Stimulated activated CD8-positive, alpha-beta memory T cell treated with anti-CD3 and anti-CD28 coated beads, Interleukin-7, amount 100 ng/mL, for 4 hours (primary cell): ENCODE measurements at places on chromosomes 2 and 18.

DNA sequence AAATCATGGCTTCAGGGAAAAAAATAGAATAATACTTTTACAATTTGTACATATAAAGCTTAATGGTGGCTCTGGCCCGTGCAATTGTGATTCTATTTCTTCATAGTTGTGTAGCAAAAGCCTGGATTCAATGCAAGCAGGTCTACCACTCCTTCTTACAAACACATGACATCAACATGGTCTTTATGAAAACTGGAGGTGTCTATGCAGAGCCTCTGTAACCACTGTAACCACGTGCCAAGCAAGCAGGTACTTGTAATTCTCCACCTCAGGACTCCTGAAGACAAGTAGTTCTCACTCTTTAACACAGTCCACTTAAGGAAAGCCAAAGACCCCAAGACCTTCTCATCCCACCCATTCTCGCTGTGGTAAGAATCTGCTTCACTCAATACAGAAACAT is 62.6 kb downstream of the METTL4 start:
- DNase-seq = no peak

DNA sequence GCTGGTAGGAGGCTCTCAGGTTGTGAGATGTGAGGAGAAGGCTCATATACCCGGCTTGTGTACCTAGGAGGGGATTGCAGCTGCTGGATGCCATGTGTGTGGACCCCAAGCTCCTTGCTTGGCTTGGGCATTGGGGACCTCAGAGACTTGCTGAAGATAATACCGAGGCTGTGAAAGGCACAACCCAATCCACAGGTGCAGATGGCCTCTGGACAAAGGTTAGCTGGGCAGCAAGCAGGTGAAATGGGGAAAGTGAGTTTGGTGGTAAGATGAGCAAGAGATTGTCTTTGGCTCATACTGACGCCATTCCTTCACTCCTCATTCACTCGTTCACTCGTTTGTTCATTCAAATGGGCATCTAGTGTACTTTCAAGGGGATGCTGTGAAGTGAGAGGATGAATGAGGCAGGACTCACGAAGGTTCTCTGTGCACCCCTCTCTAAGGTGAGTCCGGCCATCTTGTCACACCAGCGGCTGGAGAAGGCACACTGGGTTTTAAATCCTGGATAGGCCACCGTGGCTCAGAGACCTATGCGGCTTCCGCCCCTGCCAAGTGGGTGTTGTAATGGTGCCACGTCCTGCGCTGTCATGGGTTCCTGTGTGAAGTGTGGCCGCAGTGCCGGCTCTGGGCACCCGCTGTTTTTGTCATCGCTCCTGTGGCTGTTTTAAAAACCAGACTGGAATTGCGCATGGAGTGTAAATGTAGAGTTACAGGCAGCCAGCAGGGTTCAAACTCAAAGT is 13.7 kb downstream of the FBLN7 start:
- no peak for DNase-seq

GRCh38 chr2:96159084-96159830 is 14.0 kb upstream of the DUSP2 start:
- DNase-seq = peak; percentile 51

GRCh38 chr2:230471074-230471473 is 55.1 kb downstream of the SP100 start:
- no peak for DNase-seq

DNA sequence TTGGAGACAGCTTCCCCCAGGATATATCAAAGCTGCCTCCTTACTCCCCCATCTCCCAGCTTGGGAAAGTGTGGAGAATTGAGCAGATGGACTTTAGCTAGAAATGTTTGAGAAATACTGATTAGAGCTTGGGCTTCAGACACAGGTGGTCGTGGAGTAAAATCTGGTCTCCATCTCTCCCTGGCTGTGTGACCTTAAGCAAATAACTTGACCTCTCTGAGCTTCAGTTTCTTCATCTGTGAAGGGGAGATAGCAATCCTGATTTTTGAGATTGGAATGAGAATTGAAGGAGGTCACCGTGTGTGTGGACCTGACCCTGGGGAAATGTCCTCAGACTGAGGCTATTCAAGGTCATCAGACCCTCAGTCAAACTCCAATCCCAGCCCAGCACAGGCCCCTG is 3.6 kb downstream of the GNLY start:
- DNase-seq = no peak

DNA sequence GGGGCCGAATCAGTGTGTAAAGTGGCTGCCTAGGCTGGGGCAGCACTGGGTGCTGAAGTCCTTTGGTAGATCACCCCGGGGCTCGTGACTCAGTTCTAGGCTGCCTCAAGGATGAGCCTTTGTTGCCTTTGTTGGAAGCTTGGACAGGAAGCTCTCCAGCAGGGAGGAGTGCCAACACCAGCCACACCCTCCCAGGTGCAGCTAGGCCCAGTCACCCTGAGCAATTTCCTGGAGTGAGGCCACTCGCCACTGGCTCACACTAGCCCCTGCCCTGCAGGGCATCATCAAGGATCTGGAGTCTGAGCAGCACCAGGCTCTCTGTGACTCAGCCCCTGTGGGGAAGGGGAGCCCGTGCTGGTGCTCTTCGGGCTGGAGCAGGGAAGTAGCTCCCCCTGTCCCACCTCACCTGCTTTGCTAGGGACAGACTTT is 6.7 kb upstream of the SDC1 start:
- no peak for DNase-seq

DNA sequence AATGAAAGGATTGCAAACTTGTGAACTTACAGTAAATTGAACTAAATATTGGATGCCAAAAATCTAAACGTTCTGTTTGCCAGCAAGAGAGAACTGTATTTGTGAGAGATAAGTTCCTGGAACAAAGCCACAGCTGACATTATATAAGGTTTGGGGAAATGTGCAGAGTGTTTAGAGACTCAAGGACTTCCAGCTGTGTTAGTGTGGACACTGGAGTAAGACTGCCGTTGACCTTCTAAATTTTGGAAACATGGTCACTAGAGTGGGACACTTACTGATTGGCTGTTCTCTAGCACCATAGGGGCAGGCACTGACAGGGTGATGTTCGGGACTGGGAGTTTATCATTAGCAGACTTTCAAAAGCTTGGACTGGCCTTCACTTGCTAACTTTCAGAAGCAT is 40.5 kb downstream of the SCN9A start:
- no peak for DNase-seq

DNA sequence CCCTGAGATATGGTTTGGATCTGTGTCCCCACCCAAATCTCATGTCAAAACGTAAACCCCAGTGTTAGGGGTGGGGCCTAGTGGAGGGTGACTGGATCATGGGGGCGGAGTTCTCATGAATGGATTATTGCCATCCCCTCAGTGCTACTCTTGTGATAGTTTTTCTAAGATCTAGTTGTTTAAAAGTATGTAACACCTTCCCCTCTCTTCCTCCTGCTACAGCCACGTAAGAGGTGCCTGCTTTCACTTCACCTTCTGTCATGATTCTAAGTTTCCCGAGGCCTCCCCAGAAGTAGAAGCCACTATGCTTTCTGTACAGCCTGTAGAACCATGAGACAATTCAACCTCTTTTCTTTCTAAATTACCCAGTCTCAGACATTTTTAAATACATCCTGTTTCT is 16.9 kb downstream of the PUM2 start:
- no peak for DNase-seq

GRCh38 chr2:62415518-62415917 is 90.5 kb downstream of the TMEM17 start:
- no peak for DNase-seq

DNA sequence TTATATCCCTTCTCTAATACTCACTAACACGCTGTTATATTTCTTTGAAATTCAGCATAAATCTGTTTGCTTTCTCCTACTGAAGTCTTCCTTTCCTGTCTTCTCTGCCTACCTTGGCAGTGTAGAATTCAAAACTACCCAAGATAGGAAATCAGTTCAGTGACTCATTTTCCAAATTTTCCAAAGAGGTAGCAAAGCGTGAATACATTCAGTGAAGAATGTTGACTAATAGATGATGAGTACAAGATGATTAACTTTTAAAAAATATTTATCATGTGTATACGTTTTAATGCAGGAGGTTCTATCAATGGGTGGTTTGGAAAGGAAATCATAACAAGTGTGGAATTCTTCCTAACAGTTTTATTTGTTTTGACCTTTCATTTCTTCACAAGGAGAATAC is 201.9 kb upstream of the SLC8A1 start:
- no peak for DNase-seq

GRCh38 chr2:11717623-11718022 is 28.8 kb upstream of the LPIN1 start:
- no peak for DNase-seq

- DNase-seq = no peak
Observed at GRCh38 chr2:230983566-230983965, 12.4 kb upstream of the SPATA3 start.

DNA sequence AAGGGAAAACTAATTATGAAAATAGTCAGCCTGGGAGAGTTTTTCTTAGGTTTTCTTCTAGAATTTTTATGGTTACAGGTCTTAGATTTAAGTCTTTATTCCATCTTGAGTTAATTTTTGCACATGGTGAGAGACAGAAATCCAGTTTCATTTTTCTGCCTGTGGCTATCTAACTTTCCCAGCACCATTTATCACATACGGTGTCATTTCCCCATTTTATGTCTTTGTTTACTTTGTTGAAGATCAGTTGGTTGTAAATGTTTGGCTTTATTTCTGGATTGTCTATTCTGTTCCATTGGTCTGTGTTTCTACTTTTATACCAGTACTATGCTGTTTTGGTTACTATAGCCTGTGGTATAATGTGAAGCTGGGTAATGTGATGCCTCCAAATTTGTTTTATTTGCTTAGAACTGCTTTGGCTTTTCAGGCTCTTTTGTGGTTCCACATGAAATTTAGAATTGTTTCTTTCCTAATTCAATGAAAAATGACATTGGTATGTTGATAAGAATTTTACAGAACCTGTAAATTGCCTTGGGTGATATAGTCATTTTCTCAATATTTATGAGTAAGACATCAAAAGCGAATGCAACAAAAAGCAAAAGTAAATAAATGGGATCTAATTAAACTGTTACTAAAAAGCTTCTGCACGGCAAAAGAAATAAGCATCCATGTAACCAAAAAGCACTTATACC is 146.1 kb upstream of the NOL4 start:
- DNase-seq = no peak

- no peak for DNase-seq
Observed at GRCh38 chr18:61340148-61340547, 6.9 kb downstream of the CDH20 start.

GRCh38 chr18:41771973-41772372 is 183.1 kb upstream of the PIK3C3 start:
- DNase-seq = no peak

DNA sequence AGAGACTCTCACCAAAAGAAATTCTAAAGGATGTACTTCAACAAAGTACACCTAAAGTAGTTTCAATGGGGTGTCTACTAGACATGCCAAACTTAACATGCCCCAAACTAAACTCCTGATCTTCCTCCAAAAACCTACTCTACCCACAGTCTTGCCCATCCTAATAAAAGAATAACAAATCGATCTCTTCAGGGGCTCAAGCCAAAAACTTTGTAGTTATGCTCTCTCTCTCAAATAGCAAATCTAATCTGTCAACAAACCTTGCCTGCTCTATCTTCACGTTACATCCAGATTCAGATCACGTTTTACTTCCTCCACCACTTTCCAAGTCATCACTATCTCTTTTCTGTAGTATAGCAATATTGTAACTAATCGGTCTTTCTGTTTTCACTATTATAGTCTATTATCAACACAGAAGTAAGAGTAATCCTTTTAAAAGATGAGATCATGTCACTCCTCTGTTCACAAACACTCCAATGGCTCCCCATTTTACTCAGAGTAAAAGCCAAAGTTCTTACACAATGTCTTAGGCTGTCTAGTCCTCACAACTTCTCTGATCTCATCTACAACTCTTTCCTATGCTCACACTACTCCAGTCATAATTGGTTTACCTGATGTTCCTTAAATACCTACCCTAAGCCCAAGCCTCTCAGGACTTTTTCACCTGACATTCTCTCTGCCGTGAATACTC is 79.9 kb downstream of the THADA start:
- DNase-seq = no peak

DNA sequence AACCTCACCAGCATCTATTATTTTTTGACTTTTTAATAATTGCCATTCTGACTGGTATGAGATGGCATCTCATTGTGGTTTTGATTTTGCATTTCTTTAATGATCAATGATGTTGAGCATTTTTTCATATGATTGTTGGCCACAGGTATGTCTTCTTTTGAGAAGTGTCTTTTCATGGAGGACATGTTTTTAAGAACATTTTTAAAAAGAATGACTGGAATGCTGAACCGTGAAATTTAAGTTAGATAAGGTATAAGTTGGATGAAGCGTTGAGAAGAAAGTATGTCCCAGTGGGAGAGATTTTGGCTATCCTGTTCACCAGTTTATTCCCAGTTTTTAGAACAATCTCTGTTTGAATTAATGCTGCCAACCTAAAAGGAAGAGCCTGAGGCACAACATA is 365.9 kb downstream of the CELF4 start:
- DNase-seq = no peak

DNA sequence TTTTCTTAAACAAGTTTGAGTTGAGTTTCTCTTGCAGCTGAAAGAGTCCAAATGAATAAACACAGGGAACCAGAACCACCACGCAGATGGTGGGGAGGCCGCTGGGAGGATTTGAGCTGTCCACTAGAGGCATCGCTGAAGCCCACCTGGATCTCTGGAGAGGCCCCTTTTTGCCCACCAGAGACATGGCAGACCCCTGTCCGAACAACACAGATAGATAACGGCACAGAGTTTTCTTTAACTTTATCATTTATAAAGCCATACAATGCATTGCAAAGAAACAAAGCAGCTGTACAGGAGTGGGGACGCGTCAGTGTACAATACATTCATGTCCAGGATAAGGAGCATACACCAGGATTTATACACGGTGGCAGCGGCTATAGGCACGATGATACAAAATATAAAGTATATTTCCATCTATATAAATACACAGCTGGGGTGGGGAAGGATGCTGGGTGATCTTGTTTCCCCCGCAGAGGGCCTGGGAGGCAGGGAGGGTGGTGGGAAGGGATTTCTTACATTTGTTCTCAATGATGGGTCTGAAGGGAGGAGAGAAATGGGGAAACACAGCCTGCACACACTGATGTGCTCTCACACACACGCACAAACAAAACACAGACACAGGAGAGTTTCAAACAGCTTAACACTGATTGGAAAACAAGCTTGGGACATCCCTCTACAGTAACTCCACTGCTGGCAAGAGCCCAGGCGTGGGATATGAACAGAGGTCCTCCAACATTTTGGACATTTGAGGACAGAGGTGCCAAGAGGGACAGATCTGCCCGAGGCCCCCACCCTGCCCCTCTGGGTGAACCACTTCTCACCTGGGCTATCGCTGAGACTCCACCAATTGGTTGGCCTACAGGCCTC is 203.0 kb downstream of the TNS1 start:
- no peak for DNase-seq

DNA sequence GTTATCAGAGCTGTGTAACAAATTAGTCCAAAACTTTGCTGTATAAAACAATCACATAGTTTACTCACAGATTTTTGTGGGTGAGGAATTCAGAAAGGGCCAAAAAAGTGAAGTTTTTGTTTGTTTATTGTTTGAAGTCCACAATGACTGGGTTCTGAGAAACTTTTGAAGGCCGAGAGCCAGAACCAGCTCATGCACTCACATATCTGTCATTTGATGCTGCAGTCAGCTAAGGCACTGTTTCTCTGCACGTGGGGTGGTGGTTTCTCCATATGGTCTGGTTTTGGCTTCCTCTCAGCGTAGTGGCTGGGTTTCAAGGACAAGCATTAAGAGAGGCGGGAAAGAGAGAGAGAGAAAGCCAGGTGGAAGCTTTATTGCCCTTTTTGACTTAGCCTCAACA is 131.8 kb downstream of the TWIST2 start:
- DNase-seq = no peak
